ENCODE measurements at places on chromosomes 13 and 19.

- DNase-seq, result no peak
Observed at GRCh38 chr13:53856573-53857195, 828.1 kb downstream of the OLFM4 start.

DNA sequence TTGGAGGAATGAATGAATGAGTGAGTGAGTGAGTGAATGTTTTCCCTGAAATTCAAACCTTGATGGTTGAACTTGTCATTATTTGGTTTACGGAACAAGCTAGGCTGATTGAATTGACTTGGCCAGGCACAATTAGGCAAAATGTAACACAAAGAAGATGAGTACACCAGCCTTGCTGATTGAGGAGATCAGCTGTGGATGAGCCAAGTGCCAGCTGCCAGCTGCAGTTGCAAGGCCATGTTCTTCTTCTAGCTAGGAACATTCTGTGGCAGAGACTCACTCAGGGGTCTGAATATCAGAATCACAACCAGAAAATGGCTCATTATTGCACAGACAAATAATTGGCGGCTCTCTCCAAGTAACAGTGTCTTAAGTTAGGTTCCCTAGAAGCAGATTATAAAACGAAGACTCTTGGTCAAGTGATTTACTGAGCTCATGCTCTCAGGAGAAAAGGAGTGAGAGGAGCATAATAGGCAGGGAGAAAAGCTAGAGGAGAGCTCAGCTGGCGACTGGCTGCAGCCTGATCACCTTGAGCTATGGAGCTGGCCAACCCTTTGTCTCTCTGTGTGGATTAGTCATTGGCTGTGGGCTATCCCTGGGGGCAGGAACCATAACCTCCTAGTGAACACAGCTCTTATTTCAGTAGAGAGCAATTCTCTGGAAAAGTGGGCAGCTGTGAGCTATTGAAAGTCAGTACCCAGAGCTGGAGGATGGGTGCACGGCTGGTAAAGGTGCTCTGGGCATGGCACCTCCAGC, 225.3 kb upstream of the SERP2 start:
- DNase-seq, result no peak

DNA sequence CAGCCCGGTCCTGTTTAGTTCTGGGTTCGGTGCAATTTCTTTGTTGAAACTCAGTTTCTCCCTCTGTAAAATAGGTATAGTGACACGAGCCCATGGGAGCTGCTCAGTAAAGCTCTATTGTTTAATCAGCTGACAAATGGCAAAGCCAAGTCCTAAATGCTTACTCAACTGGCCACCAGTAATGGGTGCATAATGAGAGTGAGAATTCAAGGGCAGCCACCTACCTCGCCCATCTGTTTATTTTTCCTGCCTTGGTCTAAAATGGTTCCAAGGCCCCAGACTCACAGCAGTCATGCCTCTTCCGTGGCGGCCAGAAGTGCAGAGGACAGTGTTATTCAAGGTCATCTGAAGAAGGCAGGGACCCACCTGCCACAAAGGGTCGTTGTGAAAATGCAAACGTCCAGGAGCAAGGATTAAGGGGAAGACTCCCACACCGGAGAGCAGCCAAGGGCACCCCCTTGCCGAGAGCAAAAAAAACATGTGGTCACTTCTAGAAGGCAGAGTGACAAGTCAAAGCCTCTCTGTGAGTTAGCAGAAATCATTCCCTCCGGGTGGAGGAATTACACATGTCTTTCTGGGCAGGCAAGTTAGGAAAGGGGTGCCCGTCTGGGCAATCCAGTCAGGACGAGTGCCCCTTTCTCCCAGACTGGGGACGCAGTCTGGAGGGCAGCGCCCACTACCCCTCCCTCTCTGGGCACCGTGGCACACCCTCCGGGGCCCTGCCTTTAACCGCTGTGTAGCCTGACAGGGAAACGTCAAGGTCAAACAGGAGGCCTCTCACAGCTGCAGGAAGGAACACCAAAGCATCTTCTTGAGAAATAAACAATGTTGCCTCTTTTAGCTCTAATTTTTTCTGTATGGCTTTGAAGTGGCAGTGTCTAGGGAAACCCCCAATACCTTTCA, 186.2 kb downstream of the FOXO1 start:
- no peak for DNase-seq

GRCh38 chr13:67042556-67042955, 187.6 kb downstream of the PCDH9 start:
- no peak for DNase-seq

- no peak for DNase-seq
Observed at GRCh38 chr13:76737526-76737925, 148.7 kb downstream of the KCTD12 start.

GRCh38 chr19:51546650-51547396, 15.4 kb upstream of the SIGLEC6 start:
- DNase-seq, result no peak

DNA sequence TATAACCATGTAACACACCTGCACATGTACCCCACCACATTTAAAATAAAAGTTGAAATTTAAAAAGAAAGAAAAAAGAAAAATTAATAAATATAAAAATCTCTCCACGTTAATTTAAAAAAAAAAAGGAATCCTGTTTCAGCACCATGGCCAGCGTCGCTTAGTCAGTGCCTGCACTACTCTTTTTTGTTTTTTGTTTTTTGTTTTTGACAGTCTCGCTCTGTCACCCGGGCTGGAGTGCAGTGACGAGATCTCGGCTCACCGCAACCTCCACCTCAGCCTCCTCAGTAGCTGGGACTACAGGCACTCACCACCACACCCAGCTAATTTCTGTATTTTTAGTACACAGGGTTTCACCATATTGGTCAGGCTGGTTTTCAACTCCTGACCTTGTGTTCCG, 835.9 kb downstream of the UQCRFS1 start:
- DNase-seq, result no peak

DNA sequence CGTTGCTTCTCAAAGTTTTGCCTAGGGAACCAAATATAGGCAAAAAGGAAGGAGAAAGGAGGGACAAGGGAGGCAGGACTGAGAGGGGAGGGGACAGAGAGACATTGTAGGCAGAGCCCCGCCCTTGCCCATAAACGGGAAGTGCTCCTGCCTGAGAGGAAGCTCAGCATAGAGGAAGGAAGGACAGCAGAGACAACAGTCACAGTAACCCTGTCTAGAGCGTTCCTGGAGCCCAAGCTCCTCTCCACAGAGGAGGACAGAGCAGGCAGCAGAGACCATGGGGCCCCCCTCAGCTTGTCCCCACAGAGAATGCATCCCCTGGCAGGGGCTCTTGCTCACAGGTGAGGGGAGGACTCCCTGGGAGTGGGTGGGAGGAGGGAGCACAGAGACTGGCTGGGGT, at the start of gene CEACAM21:
Gene CEACAM21, plus strand, starts transcription at position 169 of the 400 bp plus-strand sequence. Its CDS starts 109 bp downstream, at position 278.
- DNase-seq, result peak; percentile 35

DNA sequence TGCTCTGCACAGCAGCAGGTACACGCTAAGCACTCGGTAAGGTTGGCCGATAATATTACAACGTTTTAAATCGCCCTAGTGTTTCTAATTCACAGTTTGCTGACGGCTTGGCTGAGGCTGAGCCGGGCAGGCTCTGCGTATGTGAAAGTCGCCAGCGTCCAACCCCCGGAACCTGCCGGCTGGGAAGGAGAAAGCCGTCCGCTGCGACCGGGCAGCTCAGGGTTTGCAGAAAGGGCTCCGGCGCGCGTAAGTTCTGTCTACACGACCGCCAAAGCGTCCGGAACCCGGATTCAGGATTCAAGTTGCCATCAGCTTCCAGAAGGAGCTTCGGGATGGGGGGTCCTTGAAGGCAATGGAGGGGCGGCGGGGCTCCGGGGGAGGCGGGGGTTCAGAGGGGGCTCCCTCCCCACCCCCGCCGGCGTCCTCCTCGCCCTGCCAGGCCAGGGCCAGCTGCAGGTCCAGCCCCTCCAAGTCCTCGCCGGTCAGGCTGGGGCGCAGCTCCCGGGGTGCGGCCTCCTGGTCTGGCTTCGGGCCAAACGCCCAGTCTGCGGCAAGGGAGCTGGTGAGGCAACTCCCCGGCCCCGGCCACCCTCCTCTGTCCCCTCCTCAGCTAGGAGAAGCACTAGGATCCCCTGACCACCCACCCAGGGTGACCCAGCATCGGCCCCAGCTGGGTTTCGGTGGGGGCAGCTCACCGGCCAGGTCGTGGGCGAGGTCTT, 575 bp downstream of the SMIM44 start:
- no peak for DNase-seq

- no peak for DNase-seq
Observed at GRCh38 chr19:3599776-3600187, 6.9 kb downstream of the TBXA2R start.

GRCh38 chr13:111339366-111340143, 19.1 kb downstream of the TEX29 start:
- no peak for DNase-seq

- no peak for DNase-seq
Observed at GRCh38 chr19:35126624-35126959, 8.3 kb downstream of the LGI4 start.

GRCh38 chr13:73248711-73249580, 190.1 kb downstream of the KLF5 start:
- DNase-seq, result no peak

DNA sequence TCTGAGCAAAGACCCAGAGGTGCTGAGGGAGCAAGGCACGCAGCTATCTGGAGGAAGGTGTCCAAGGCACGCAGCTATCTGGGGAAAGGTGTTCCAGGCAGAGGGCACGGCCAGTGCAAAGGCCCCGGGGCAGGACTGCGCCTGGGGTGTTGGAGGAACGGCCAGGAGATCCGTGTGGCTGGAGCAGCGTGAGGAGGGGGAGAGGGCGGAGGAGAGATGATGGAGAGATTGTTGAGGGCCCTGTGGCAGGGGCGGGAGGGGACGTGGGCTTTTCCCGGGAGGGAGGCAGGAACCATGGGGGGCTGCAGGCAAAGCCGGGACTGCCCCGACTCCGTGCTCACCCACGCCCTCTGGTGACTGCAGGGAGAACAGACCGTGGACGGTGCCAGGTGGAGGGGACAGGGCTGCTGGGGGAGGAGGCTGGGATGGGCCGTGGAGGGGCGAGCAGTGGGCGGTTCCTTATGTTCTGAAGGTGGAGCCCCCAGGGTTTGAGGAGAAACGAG, 13.3 kb upstream of the MISP start:
- peak; percentile 37 for DNase-seq

GRCh38 chr19:48606463-48607358, at the start of gene SPACA4:
TSS of gene SPACA4 (plus strand) at chr19:48606742. CDS start at chr19:48606979, 237 bp downstream.
- no peak for DNase-seq

DNA sequence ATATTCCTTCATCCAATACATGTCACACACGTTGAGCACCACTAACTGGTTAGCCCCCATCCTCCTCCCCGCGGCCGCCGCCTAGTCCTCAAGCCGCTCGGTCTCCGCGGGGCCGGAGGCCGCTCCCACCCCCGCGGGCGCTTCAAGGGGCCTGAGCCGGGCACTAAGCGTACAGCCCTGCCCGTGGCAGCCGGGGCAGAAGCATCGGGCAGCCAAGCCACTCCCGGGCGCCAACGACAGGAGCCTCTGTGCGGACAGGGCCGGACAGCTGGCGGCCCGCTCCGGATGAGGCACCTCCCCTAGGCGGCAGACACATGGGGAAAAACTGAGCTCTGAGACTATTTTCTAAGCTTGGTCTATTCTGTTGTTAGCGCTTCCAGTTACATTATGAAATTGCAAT, 2.8 kb upstream of the ZNF543 start:
- no peak for DNase-seq

DNA sequence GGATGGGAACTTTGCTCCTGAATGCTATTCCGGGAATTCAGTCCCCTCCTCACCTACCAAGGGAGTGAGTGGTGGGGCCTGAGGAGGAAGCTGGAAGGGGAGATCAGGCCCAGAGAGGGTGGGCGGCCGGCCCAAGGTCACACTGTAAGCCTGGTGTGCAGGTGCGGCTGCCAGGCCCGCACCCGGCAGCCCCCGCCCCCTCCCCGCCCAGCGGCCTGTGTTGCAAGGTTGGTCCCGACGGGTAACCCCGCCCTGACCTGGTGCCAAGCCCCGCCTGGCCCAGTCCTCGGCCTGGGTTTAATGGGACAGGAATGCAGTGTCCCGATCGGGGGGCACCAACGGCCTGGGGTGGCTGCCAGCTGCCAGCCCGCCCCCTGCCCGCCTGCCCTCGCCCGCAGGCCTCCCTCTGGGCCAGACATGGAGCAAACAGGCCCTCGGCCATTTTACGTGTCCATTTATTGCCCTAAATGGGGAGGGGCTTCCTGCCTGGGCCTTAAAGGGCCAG, 5.5 kb downstream of the ZBTB7A start:
- peak; percentile 23 for DNase-seq

GRCh38 chr19:6610934-6611852, 20.2 kb upstream of the CD70 start:
- DNase-seq, result no peak

- no peak for DNase-seq
Observed at GRCh38 chr13:101523154-101524131, 71.0 kb downstream of the ITGBL1 start.

- no peak for DNase-seq
Observed at GRCh38 chr19:46928951-46929350, 68.2 kb downstream of the ARHGAP35 start.

- no peak for DNase-seq
Observed at GRCh38 chr13:43077906-43078305, 54.5 kb downstream of the DNAJC15 start.

DNA sequence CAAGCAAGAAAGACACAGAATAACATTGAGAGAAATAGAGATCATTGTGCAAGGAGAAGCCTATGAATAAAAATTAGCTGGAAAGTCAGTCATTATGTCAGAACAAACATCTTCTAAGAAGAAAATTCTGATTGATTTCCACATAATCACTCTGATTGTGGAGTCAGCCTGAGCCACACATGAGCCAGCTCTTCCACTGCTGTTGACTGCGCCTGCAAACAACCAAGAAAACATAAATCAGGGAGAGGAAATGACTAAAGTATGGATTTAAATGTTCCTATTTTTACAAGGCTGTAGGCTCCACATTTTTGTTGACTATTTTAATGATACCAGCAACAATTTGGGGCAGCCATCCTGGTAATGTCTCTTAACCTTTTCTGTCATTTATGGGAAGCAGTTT, 962.3 kb downstream of the EFNB2 start:
- no peak for DNase-seq

- DNase-seq, result no peak
Observed at GRCh38 chr19:34337739-34338138, 27.3 kb upstream of the GPI start.

DNA sequence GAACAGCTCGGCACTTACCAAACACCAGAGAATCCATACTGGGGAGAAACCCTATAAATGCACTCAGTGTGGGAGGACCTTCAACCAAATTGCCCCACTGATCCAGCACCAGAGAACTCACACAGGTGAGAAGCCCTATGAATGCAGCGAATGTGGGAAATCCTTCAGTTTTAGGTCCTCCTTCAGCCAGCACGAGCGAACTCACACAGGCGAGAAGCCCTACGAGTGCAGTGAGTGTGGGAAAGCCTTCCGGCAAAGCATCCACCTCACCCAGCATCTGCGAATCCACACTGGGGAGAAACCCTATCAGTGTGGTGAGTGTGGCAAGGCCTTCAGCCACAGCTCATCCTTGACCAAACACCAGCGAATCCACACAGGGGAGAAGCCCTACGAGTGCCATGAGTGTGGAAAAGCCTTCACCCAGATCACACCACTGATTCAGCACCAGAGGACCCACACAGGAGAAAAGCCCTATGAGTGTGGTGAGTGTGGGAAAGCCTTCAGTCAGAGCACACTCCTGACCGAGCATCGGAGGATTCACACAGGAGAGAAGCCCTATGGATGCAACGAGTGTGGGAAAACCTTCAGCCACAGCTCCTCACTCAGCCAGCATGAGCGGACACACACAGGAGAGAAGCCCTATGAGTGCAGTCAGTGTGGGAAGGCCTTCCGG, 8.3 kb downstream of the ZNF135 start:
- no peak for DNase-seq

- DNase-seq, result no peak
Observed at GRCh38 chr19:6236310-6237291, 43.2 kb downstream of the MLLT1 start.

Data from stimulated activated naive CD4-positive, alpha-beta T cell treated with Interleukin-2 at 50 U/mL for 16 hours (primary cell).